ENCODE measurements at places on chromosomes 2 and 18.

DNA sequence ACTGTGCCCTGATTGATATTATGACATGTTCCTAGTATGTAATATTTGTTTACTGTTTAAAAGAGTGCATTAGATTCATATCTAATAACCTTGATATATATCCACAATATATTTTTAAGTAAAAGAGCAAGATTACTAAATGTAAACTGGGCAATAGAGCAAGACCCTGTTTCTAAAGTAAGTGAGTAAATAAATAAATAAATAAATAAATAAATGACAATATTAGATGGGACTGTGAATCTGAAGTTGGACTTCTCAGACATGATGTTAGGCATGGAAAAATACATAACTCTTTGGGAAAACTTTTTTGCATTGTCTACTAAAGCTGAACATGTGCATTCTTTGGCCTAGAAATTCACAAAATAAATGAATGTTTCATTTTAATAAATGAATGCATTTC, 164.7 kb downstream of the CCDC178 start:
- no peak for DNase-seq

- no peak for DNase-seq
Measured at GRCh38 chr2:86053166-86053565, 52.5 kb downstream of the POLR1A start.

- no peak for DNase-seq
Measured at GRCh38 chr2:137812517-137812916, 151.8 kb upstream of the HNMT start.

- no peak for DNase-seq
Measured at GRCh38 chr2:169911119-169911518, 83.9 kb downstream of the UBR3 start.

DNA sequence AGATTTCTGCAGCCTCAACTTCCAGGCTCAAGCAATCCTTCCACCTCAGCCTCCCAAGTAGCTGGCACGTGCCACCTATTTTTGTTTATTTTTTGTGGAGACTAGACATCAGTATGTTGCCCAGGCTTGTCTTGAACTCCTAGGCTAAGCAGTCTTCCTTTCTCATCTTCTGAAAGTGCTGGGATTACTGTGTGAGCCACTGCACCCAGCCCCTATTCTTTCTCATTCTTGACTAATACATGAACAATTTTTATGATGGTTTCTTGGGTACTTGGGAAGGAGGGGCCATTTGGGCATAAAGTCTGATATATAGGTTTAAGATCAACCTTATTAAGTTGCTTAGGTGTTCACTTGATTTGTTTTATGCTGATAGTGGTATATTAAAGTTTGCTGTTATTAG, 26.2 kb downstream of the EPC2 start:
- DNase-seq, result no peak

DNA sequence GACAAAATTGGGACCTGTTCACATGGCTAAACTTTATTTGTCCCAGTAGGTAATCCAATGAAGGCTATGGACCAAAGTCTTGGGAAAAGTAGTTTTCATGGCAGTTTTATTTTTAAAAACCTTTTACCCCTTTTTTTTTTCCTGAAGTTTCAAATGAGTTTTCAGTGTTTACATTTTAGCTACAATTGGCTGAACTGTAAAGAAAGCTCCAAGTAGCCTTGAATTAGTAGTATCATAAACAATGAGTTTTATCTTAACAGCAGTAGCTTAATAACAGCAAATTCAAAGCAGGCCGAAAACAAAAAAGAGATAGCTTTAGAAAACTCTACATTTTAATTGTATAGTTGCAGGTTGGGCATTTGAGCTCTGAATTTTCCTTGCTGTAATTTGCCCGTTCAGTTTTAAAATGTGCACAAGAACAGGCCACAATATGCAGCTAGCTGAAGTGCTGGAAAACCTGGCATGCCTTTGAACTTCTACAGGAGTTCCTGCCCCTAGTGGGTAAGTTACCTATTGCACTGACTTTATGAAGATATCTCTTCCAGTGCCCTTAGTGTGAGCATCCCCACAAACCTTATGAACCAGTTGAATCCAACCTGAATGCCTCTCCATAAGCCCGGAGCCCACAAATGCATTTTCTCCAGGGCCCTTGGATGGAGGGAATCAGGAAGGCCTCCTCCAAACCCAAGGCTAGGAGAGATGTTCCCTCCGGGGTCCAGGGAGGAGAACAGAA, 106.7 kb downstream of the XRCC5 start:
- DNase-seq, result no peak

All from GDM1 (cell line).